ENCODE measurements at places on chromosomes 3 and 15.

GRCh38 chr3:115666920-115667737, 43.8 kb downstream of the GAP43 start:
- no peak for DNase-seq

DNA sequence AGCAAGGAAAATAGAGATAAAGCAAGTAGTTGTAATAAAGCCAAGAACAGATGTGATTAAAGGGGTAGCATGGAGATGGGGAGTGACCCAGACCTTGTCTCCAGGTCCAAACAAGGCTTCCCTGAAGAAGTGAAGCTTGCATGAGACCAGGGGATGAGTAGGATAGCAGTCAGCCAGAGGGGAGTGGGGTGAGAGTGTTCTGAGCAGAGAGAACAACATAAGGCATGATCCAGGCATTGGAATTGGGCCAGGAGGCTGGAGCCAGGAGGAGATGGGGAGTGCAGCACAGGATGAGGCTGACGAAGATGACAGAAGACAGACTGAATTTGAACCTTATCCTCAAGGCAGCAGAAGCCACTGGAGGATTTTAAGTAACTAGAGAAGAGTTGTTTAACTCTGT, 7.2 kb downstream of the TMOD2 start:
- DNase-seq, result no peak

- peak; percentile 19 for DNase-seq
Observed at GRCh38 chr15:77118882-77119321, 48.0 kb upstream of the TSPAN3 start.

- peak; percentile 60 for DNase-seq
Observed at GRCh38 chr3:10224794-10225665, 23.2 kb upstream of the TATDN2 start.

- no peak for DNase-seq
Observed at GRCh38 chr3:64291345-64291744, 66.1 kb upstream of the PRICKLE2 start.

GRCh38 chr3:69828817-69829216, 89.6 kb downstream of the MITF start:
- DNase-seq, result no peak

DNA sequence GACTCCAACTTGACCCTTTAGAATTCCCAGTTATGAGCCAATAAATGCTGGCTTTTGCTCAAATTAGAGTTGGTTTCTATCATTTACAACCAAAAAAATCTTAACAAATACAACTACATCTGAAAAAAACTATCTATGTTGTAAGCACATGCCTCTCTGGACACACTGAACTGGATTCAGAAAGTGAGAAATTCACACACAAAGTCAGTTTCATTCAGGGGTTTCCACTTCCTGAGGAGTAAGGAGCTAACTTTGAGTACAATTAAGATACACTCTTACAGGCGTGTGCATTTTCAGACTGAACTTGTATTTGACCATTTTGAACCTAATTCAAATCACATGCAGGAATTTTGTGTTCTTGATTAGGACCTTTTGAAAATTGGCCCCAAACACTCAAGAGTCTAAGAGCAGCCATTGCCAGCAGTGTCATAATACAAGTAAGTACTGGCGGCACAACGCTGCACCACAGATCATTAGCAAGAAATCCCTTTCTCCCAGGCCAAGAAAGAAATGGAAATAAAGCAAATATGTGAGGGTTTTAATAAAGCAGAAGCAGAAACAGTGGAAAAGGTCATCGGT, 31.2 kb downstream of the LINS1 start:
- no peak for DNase-seq

DNA sequence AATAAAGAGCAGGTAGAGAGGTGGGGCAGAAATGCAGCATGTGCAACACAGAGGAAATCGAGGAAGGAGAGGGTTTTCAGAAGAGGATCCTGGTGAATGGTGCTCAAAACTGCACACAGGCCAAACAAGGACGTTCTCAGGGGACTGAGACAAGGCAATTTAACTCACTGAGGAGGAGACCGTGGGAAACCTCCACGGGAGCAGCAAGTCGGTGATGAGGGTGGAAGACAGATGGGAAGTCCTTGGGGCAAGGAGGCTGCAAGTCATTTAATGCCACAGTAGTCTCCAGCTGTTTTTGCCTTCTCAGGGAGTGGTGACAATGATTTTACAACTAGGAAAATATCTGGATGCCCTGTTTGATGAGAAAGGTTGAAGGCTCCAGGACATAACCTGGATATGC, 11.5 kb upstream of the PDIA5 start:
- no peak for DNase-seq

- DNase-seq, result no peak
Observed at GRCh38 chr3:38519651-38520050, 23.5 kb downstream of the EXOG start.

DNA sequence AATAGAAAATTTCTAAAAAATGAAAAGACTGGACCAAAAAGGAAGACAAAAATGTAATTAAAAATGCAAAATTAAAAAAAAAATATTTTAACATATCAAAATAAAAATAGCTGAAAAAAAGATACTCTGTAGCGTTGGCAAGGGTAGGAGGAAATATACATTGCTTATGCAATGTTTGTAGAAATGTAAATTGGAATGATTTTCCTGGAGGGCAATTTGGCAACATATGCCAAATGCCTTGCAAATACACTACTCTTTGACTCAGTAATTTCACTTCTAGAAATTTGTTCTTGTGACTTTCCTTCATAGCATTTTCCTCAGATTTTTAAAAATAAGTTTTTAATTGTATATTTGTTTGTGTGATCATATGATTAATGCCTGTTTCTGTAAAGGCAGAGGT, 296.6 kb downstream of the ZNF621 start:
- DNase-seq, result no peak

DNA sequence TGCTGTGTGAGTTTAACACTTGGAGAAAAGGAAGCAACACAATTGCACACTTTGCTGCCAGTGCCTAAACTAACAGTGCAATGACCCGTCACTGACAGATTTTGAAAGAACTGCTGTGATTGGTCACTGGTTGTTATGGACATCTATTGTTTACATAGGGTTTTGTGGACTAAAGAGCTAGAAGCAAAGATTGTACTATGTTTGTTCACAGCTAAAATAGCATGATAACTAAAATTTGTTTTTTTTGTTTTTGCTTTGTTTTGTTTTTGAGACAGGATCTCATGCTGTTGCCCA, 112.4 kb upstream of the GOLGA8J start:
- DNase-seq, result no peak

- no peak for DNase-seq
Observed at GRCh38 chr3:45560281-45560971, 34.1 kb upstream of the LIMD1 start.

GRCh38 chr3:195821403-195822130, 9.8 kb upstream of the MUC4 start:
- DNase-seq, result no peak

DNA sequence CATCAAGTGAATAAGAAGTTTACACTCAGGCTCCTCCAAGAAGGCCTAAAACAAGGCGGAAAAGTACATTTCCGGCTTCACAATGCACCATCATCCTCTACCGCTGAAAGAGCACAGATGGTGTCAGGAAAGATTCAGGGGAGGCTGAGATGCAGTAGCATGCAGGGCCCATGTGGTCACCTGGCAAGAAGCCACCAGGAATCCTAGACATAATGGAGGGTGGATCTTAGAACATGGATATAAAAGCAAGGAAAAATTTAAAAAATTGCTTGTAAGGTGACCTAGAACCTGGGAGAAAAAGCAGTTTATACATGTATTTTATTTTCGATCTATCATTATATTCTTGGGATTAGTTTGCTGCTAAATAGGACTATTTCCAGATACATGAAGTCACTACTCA, 21.9 kb upstream of the OTOL1 start:
- no peak for DNase-seq

Data from activated CD4-positive, alpha-beta T cell treated with anti-CD3 and anti-CD28 coated beads, Interleukin-2, amount 50 U/mL, for 1 hour (primary cell).